ENCODE measurements at places on chromosomes 1 and 21. TPM values are rescaled to one million over a fixed set of nuclear protein-coding genes. Genes with fewer than 3 reads are reported as not detected.

GRCh38 chr21:43012596-43012995 lies 38.2 kb downstream of the PKNOX1 start:
- no peak for DNase-seq

- DNase-seq = no peak
Measured at GRCh38 chr1:192303029-192303428, 13.8 kb upstream of the RGS21 start.

DNA sequence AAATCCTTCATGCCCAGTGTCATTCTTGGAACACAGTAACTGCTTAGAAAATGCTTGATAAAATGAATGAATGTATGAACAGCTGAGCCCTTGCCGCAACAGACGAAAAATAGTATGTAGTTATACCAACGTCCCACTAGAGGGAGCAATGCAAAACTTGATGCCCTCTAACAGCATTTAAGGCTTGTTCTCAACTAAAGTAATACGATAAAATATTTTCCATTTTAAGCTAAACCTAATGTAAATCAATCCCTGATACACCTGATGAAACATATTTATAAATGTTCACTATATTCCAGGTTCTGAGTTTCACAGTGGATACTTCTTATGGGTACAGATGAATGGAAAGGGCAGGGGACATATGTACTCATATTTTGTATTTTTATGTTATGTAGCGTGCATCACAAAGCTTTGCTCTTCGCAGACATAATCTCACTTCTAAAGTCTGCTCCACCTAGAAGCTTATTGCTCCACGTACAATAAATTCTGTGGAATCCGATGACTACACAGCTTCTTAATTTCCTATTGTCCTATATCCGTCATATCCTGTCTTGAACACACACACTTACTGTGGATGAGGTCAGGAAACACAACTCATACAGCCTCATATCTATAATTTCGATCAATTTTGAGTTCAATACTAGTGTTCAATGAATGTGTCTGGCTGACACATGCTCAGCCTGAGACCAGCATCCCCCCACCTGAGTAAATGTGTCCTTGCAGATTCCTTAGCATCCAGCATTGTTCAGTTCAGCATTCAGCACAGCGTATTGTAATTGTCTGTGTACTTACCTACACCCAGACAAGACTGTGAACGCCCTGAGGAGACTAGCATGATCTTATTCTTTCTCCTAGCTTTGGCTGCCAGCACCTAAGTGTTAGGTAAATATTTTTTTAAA lies 4.4 kb upstream of the UTP25 start:
- DNase-seq = no peak

- no peak for DNase-seq
Measured at GRCh38 chr1:230233786-230234185, 166.7 kb downstream of the GALNT2 start.

DNA sequence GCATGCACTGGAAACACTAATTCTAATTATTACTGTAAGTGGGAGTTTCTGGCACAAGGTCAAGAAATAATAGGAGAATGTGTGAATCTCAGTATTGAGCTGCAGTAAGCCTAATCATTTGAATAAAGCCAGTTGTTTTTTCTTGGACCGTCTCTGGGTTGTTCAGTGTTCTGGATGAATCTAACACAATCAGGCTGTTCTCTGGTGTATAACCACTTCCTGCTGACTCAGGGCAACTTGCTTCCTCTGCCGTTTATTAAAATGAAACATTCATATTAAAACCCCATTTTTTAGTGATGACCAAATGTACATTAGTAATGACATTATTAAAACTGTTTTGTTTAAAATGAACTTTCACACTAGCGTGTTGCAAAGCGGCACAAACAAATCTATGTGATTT lies 273.1 kb upstream of the SNX7 start:
- no peak for DNase-seq

HTR6 gene
- total RNA-seq = 2.2 TPM

- no peak for DNase-seq
Measured at GRCh38 chr1:178692564-178693327, 32.3 kb upstream of the RALGPS2 start.

FCRL4 gene
- total RNA-seq = not detected

- DNase-seq = no peak
Measured at GRCh38 chr1:23865543-23865930, 2.6 kb downstream of the FUCA1 start.

DNA sequence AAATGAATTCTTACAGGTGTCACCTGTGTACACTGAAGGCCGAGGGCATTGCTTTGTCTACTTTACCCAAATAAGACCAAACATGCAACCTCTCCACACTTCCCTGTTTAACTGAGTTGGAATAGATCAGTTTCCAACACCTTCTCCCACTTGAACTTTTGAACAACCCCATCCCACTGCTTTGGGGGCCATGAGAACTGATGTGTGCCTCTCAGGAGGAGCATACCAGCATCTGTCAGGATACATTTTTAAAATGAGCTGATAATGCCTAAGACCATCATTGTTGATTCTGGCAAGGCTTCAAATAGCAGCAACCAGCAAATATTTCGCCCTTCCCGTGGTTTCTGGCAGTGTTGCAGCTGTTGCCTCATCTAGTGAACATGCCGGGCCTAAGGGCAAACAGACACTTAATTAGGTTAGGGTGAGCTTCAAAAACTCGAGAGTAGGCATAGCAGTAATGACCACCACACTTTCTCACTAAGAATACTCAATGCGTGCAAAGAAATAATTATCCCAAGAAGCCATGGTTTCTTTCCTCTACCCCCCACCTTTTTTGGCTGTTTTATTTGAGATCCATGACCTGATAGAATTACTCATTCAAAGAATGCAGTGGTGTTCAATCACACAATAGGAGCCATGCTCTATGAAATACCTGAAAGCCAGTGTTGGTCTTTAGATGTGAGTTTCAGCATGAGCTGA lies 63.7 kb downstream of the MAP10 start:
- DNase-seq = no peak

OVAAL gene
- not detected for total RNA-seq

DNA sequence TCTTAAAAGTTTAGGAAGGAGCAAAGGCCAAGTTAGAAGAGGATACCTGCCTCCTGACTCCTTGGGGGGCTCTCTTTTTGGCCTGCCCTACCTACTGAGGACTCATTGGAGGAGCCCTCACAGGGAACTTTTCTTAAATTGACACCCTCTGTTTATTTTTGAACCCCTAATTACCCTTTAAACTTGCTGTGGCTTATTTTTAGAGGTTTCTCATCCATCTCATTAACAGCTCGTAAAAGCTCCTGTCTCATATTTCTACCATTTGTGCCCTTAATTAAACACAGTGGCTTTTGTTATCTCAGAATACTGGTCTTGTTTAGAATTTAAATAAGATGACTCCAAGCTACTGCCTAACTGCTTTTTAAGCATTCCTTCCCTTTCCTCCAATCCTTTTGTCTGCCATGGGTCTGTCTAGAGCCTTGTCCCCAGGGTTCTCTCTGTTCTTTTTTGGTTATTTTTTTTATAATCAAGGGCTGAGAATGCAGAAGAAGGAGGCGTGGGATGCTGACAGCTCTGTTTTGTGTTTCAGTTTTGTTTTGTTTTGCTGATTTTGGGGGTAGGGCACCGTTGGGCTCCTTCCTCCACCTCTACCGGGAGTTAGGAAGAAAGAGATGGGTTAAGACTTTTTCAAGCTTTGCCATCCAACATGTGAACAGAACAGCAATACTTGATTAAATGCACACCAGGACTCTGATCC lies 78.0 kb downstream of the SYT6 start:
- no peak for DNase-seq

DNA sequence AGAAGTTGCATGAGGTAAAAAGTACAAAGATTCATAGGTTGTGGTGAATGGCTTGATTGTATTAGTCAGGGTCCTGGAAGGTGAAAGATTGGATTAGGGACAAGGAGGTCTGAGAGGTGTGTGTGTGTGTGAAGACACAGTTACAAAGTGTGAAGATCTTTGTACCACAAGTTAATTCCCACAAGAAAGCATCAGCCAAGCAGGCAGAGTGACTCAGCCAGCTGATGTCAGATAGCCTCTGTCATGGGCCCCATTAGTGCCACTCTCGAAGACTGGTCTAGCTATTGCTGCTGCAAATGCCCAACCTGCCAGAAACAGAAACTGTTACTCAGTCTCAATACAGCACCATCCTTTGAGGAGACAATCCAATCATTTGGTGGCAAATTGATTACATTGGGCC lies 96.5 kb downstream of the DTL start:
- no peak for DNase-seq

- no peak for DNase-seq
Measured at GRCh38 chr1:14706631-14707030, 108.1 kb downstream of the KAZN start.

GRCh38 chr1:53644496-53644895 lies 94.5 kb downstream of the GLIS1 start:
- no peak for DNase-seq

DNA sequence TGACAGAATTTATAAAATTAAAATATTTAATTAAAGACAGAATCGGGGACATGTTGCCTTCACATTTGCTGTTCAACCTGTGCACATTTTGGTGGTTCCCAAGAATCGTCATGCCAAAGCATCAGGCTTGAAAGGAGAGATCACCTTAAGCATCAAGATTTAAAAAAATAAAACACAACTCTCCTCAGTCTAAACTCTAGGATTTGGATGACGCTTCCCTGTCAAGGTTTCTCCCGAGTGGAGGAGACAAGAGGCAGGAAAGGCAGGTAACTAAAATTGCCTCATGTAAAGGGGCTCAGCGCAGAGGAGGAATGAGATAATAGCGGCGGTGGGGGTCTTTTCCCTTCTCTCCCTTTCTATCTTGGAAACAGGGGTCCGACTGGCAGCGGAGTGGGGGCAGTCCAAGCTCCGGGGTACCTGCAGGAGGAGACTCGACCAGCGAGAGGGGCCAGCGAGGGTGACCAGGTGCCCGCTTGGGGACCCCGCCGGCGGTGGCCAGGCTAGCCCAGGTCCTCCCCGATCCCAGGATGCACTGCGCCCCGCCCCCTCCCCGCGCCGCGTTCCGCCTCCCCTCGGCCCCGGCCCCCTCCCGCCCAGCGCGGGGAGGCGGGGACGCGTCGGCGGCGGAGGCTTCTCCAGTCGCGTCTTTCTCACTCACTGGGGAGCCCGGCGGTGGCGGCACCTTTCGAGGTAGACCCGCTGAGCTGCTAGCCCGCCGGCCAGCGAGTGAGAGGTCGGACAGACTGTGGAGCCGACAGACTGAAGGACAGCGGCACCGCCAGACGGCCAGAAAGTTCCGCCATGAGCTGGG lies at the start of gene FNBP1L:
TSS of gene FNBP1L (plus strand) at position 638 of the 811 bp plus-strand sequence. CDS start at position 802, 164 bp downstream.
- DNase-seq = peak; percentile 20

GRCh38 chr1:115036814-115037507 lies 7.3 kb downstream of the TSHB start:
- DNase-seq = no peak

ADAMTS1 gene
- 0.25 TPM for total RNA-seq

- no peak for DNase-seq
Measured at GRCh38 chr1:173505391-173505790, 28.3 kb downstream of the PRDX6 start.

- DNase-seq = no peak
Measured at GRCh38 chr21:14383596-14384180, 742 bp upstream of the HSPA13 start.

DNA sequence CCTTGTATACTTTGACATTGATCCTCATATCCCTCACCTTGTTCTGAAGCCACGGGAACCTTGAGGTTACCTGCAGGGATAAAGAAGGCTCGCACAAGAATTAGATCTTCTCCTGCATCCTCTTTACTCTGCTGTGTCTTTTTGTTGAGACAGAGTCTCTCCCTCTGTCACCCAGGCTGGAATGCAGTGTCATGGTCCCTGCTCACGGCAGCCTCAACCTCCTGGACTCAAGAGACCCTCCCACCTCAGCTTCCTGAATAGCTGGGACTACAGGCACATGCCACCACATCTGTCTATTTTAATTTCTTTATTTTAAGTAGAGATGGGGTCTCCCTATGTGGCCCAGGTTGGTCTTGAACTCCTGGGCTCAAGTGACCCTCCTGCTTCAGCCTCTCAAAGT lies 134.7 kb downstream of the PTPRC start:
- no peak for DNase-seq

GRCh38 chr1:206925106-206925736 lies 3.5 kb upstream of the FCMR start:
- DNase-seq = no peak

DNA sequence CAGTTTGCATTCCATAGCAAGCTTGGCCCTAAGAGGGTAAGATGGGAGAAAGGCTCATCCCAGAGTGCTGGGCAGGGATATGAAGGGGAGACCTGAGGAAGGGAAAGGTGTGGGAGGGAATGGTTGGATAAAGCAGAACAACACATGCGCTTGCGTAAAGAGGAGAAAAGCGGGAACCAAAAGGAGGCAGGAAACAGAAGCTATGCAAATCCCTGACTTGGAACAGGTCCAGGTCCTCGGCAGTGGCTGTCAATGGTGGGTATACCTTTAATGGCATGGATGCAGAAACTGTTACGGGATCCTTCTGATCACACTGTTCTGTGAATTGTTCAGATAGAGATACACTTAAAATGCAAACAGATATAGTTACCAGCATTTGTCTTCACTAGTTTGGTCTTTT lies 455.6 kb downstream of the SIPA1L2 start:
- no peak for DNase-seq

LCE1B gene
- not detected for total RNA-seq

DNA sequence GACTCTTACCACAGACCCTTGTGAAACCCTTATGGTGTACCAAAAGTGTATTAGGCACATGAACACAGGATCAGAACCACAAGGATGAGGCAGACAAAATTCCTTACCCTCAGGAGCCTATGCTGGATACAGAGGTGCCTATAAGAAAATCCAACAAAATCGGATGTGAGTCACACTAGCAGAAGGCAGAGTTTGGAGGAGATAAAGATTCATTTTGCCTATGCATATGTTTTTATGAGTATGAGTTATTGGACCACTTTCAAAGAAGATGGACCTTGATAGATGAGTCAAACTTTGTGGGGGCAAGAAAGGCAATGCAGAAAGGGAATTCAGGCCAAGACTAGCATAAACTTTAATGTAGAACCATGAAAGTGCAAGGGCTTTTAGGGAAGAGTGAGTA lies 17.0 kb downstream of the CAMK1G start:
- DNase-seq = no peak

Data from CD4-positive, alpha-beta T cell (primary cell).